ENCODE measurements at places on chromosomes 7 and 10. TPM values are rescaled to one million over a fixed set of nuclear protein-coding genes. Genes with fewer than 3 reads are reported as not detected.

DNA sequence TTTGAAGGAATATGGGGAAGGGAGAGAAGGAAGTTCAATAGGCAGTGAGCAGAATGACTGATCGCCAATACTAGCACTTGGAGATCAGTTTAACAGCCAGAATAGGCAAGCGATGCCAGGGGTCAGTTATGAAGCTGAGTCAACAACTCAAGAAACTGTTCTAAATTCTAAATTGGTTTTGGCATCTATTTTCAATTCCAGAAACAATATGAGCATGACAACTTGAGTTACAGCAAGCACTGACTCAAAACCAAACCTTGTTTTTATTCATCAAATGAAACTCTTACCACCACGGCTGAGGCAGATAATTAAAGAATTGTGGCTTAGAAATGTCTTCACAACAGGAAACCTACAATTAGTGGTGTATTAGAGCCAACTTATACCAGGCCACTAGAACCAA is 180.5 kb upstream of the ASAH2 start:
- DNase-seq = peak; percentile 83

- peak; percentile 75 for DNase-seq
Observed at GRCh38 chr10:28796606-28797512, 119.5 kb downstream of the BAMBI start.

DNA sequence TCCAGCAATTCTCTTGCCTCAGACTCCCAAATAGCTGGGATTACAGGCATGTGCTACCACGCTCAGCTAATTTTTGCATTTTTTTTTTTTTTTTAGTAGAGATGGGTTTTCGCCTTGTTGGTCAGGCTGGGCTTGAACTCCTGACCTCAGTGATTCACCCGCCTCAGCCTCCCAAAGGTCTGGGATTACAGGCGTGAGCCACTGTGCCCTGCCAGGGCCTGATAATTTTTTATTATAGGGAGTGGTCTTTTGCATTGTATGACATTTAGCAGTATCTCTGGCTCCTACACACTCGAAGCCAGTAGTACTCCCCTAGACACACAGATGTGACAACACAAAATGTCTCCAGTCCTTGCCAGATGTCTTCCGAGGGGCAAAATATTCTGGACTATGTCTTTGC is 124.0 kb downstream of the DKK1 start:
- DNase-seq = no peak

GRCh38 chr10:47158116-47159071 is 141.6 kb upstream of the GDF10 start:
- DNase-seq = no peak

GRCh38 chr7:78326189-78326588 is 527.6 kb downstream of the PHTF2 start:
- peak; percentile 66 for DNase-seq

- DNase-seq = peak; percentile 3
Observed at GRCh38 chr7:13910805-13911551, 78.5 kb downstream of the ETV1 start.

GRCh38 chr10:114403541-114404161 is 651 bp downstream of the AFAP1L2 start:
- DNase-seq = no peak

GRCh38 chr7:24052572-24053260 is 231.3 kb upstream of the NPY start:
- peak; percentile 87 for DNase-seq

DNA sequence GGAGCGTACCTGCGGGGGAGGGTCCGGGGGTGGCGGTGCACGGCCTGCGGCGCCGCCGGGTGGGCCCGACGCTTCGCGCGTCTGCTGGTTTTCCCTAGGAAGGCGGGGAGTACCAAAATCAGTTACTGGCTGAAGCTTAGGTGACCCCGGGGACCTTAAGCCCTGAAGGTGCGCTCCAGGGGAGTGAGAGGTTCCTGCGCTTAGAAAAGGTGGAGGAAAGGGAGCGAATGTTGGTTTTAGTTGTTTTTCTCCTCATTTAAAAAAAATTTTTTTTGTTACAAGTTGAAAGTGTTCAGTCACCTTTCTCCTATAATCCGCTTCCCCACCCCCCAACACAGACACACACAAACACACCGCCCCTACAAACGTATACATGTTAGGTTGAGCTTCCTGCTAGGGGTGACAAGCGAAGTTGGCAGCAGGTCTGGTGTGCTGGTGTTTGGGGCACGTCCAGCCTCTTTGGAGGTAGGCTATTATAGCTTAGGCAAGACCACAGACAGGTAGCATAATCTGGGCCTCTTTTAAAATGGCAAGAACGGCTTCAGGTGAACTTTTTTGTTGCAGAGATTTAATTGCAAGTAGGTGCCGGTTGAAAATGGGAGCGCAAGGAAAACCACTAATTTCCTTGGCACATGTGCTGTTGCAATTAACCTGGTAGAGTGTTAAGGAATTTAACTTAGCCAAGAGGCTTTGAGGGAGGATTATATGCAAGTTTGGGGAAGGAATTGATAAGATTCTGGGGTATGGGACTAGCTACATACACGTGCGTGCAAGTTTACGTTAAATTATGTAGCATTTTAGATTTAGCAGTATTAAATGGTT is 945 bp downstream of the ADD3 start:
- no peak for DNase-seq

- DNase-seq = no peak
Observed at GRCh38 chr10:119602241-119603095, 5.7 kb upstream of the TIAL1 start.

- no peak for DNase-seq
Observed at GRCh38 chr10:117610321-117610720, 67.8 kb downstream of the EMX2 start.

DNA sequence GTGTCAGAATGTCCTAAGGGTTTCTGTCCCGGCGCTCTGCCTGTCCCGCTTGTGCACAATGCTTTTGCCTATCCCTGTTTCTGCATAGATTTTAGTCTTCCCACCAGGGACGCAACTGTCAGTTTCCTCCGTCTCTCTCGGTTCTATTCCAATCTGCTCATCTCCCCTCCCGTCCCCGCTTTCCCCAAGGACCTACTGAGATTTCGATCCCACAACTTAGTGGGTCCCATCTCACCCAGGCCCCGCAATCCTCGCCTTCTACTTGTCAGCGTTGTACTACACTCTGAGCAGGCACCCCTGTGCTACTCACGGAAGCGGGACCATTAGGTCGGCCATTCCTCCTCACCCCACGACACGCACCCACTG is 519 bp upstream of the ZNF655 start:
- no peak for DNase-seq

HOXA11 gene
- not detected for total RNA-seq

PLAC9 gene
- total RNA-seq = 2.3 TPM

STRIP2 gene
- 1.3 TPM for total RNA-seq

CCNJ gene
- total RNA-seq = 21.5 TPM

MIOS gene
- 16.4 TPM for total RNA-seq

IKZF5 gene
- 10.8 TPM for total RNA-seq

DGKI gene
- total RNA-seq = 6.3 TPM

PLA2G12B gene
- total RNA-seq = not detected
